ENCODE measurements at places on chromosomes 5 and 9.

- DNase-seq, result no peak
These were observed 76.8 kb upstream of the PCSK1 start for GRCh38 chr5:96509721-96510350.

DNA sequence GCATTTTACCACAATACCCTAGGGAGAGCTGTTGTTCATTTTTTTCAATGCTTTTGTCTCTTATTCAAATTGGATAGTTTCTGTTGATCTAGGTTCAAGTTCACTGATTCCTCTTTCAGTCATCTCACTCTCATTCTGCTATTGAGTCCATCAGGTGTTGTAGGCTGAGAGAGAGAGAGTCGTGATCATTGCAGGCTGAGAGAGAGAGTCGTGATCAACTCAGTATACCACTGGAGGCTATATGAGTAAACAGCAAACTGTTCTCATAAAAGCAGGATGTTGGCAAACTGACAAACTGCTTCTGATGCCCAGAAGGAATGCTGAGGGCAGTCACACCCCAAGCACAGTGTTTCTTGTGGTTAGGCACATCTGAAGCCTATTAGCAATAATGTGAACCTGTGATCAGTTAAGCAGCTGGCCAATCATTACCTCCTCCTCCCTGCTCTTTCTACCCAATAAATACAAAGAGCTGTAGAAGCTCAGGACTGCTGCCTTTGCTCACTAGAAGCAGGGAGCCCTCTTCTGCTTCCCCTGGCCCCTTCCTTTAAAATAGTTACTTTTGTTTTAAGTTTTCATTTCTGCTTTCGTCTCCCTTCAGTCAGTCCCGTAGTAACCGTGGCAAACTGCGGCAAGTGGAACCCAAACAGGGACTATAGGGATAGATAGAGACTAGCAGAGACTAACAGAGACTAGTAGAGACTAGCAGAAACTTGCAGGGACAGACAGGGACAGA lies 476.1 kb upstream of the ACO1 start:
- DNase-seq, result no peak

GRCh38 chr5:1161108-1161832 lies 40.1 kb upstream of the SLC6A19 start:
- DNase-seq, result no peak

GRCh38 chr5:87390576-87391199 lies 22.0 kb downstream of the CCNH start:
- no peak for DNase-seq

- DNase-seq, result no peak
These were observed 8.2 kb downstream of the AP3B1 start for GRCh38 chr5:78286290-78286689.

DNA sequence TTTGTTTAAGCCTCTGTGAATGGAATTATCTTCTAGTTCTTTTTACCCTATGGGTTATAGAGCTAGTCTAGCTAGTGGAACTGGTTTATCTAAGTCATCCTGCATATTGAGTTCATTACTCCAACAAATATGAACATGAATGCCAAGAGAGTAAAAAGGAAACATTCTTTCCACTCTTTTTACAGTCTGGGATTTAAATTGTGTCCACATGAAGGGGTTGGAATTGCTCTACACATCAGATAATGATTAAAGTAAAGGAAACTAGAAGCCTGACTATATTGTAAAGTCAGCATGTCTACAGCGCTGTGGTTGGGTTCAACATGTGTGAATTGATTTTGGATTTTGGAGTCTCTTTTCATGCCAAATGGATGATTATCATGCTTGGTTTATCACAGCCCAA lies 173.1 kb downstream of the CCDC171 start:
- DNase-seq, result no peak

DNA sequence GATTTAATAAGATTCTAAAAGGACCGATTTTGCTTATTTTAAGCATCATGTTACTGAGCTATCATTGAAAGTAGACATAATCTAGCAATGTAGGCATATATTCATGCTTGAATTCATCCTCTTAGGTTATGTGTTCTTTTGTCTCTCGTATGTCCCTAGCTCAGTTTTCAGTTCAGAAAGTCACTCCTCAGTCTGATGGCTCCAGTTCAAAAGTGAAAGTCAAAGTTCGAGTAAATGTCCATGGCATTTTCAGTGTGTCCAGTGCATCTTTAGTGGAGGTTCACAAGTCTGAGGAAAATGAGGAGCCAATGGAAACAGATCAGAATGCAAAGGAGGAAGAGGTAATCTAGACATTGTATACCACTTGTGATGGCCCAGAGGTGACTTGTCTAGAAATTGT lies 39.2 kb downstream of the HSPA4 start:
- no peak for DNase-seq
